Sigmoid colon (tissue), 7 donors: ENCODE measurements at places on chromosomes 4 and X. TPM values are rescaled to one million over a fixed set of nuclear protein-coding genes. Genes with fewer than 3 reads are reported as not detected.

- no peak overlapping the region for H3K27ac ChIP-seq
- no peak overlapping the region for H3K4me3 ChIP-seq
- H3K4me1 ChIP-seq, result no peaks in the 10 kb centered on the region
- H3K27me3 ChIP-seq, result no peaks in the 10 kb centered on the region
Measured at GRCh38 chr4:2937986-2938385, 25.2 kb downstream of the NOP14 start.

- no peak overlapping the region for H3K4me3 ChIP-seq
- no peak overlapping the region for H3K27ac ChIP-seq
- no peak for DNase-seq
- no peaks in the 10 kb centered on the region for H3K27me3 ChIP-seq
- no peaks in the 10 kb centered on the region for H3K36me3 ChIP-seq
Measured at GRCh38 chrX:100204534-100204933, 205.5 kb downstream of the PCDH19 start.

GRCh38 chr4:181108237-181108636 lies 1135.0 kb upstream of the TENM3 start:
- H3K4me3 ChIP-seq, result no peak overlapping the region
- no peak overlapping the region for H3K27ac ChIP-seq
- no peaks in the 10 kb centered on the region for H3K4me1 ChIP-seq
- no peaks in the 10 kb centered on the region for H3K36me3 ChIP-seq
- no peaks in the 10 kb centered on the region for H3K27me3 ChIP-seq

GRCh38 chr4:140925417-140925816 lies 169.2 kb upstream of the TBC1D9 start:
- no peak for DNase-seq
- H3K4me3 ChIP-seq, result no peak overlapping the region
- H3K4me1 ChIP-seq, result peaks cover 32% of the 10 kb centered on the region

- no peak overlapping the region for H3K4me3 ChIP-seq
- H3K27ac ChIP-seq, result no peak overlapping the region
- peaks cover 16% of the 10 kb centered on the region for H3K4me1 ChIP-seq
- H3K27me3 ChIP-seq, result no peaks in the 10 kb centered on the region
Measured at GRCh38 chr4:145541346-145541745, 59.7 kb downstream of the SMAD1 start.

- DNase-seq, result no peak
- no peaks in the 10 kb centered on the region for H3K27me3 ChIP-seq
- no peak overlapping the region for H3K27ac ChIP-seq
- peak overlapping the region; percentile 54 for H3K4me3 ChIP-seq
- H3K36me3 ChIP-seq, result no peaks in the 10 kb centered on the region
Measured at GRCh38 chr4:174214101-174214878, 69.2 kb downstream of the FBXO8 start.

- no peak overlapping the region for H3K27ac ChIP-seq
- no peak for DNase-seq
- H3K27me3 ChIP-seq, result no peaks in the 10 kb centered on the region
- H3K36me3 ChIP-seq, result no peaks in the 10 kb centered on the region
- H3K4me1 ChIP-seq, result no peaks in the 10 kb centered on the region
Measured at GRCh38 chr4:111031001-111031579, 408.2 kb upstream of the PITX2 start.

GRCh38 chr4:83961575-83961974 lies 425.7 kb downstream of the GPAT3 start:
- no peaks in the 10 kb centered on the region for H3K4me1 ChIP-seq
- no peaks in the 10 kb centered on the region for H3K27me3 ChIP-seq
- DNase-seq, result no peak
- no peak overlapping the region for H3K27ac ChIP-seq
- no peaks in the 10 kb centered on the region for H3K36me3 ChIP-seq
- H3K4me3 ChIP-seq, result no peak overlapping the region

- H3K4me1 ChIP-seq, result peaks cover 78% of the 10 kb centered on the region
- no peak for DNase-seq
- no peaks in the 10 kb centered on the region for H3K27me3 ChIP-seq
- peak overlapping the region; percentile 99 for H3K4me3 ChIP-seq
- no peak overlapping the region for H3K27ac ChIP-seq
Measured at GRCh38 chrX:2694914-2695267, 3.8 kb downstream of the CD99 start.

DNA sequence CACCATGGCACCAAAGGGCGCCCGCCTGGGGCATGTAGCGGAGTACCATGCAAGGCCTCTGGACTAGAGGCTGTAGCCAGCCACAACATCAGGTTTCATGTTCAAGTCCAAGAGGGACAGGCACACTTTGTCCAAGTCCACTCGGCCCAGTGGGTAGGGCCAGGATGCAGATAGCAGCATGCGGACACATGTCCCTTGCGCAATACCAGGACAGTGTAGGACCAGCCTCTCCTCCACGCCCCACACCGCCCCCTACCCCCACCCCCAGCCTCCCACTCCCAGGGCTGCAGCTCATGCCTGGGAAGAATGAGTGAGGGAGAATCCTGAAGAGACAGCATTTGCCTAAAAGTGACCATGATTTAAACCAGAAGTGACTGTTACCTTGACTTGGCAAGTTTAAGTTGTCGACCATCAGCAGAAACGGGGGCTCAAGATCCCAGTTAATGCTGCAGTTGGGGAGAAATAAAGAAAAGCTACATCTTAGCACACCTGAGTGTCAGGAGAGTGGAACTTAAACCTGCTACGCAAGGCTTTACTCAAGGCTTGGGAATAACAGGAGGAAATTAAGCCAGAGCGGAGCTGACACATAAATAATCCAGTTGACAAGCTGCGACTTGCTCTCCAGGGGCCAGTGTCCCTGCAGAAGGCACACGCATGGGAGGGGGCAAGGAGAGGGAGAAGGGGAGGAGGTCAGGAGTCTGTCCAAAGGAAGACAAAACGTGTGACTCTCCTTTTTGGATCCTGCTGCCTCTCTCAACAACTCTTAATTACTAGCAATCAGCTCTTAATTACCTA lies 221.7 kb downstream of the BCOR start:
- H3K27ac ChIP-seq, result no peak overlapping the region
- no peaks in the 10 kb centered on the region for H3K27me3 ChIP-seq
- no peak for DNase-seq
- no peaks in the 10 kb centered on the region for H3K36me3 ChIP-seq
- H3K4me3 ChIP-seq, result no peak overlapping the region
- H3K4me1 ChIP-seq, result no peaks in the 10 kb centered on the region

The PAGE2 gene
- not detected for total RNA-seq

The GABRE gene
- 11.1 TPM for total RNA-seq

The APOO gene
- 6.1 TPM for total RNA-seq

The HS3ST1 gene
- 0.68 TPM for total RNA-seq
